ENCODE measurements at places on chromosomes 6 and 20.

DNA sequence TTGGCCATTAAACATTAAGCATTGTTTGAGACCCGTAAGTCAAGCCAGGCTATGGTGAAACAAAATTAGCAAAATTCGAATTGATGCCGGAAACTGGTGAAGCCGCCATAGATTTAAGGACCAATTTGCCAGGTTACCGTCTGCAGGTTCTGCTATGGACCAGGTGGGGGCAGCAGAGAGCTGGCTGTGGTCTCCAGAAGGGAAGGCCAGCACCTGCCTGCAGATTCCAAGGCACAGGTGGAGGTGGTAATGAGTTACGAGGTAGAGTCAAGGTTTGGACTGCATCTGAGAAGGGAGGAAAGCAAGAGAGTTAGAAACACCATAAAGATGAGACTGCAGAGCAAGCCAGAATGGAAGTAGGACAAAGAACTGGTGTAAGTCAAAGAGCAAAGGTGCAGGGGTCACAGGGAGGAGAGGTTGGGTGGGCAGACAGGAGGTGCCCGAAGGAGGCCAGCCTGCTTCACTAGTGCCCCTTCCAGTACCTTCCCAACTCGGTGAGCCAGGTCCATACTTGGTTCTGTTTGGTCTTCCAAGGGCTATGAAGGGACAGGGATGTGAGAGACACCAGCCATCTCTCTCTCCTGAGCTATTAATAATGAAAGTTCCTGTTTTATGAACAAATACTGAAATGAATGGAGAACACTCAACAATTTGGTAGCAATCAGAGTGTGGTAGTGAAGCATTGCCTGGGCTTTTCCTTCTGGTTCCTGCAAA, 131.6 kb upstream of the ESR1 start:
- no peak for DNase-seq

GRCh38 chr6:46299253-46299652, 128.5 kb upstream of the ENPP5 start:
- no peak for DNase-seq

DNA sequence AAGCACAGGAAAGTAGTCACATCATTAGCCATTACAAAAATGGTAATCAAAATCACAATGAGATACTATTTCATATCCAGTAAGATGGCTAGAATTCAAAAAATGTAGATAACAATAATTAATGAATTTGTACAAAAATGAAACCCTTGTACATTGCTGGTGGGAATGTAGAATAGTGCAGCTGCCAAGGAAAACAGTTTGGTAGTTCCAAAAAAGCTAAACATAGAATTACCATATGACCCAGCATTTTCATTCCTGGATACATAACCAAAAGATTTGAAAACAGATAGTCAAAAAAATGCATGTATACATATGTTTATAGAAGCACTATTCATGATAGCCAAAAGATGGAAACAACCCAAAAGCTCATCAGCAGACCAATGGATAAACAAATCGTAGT, 251.1 kb upstream of the RAB32 start:
- DNase-seq, result no peak

- DNase-seq, result no peak
Measured at GRCh38 chr6:89564752-89565427, 73.7 kb downstream of the LYRM2 start.

- no peak for DNase-seq
Measured at GRCh38 chr20:48597521-48598302, 230.1 kb downstream of the PREX1 start.

- no peak for DNase-seq
Measured at GRCh38 chr6:30172681-30173080, 9.3 kb downstream of the TRIM15 start.

DNA sequence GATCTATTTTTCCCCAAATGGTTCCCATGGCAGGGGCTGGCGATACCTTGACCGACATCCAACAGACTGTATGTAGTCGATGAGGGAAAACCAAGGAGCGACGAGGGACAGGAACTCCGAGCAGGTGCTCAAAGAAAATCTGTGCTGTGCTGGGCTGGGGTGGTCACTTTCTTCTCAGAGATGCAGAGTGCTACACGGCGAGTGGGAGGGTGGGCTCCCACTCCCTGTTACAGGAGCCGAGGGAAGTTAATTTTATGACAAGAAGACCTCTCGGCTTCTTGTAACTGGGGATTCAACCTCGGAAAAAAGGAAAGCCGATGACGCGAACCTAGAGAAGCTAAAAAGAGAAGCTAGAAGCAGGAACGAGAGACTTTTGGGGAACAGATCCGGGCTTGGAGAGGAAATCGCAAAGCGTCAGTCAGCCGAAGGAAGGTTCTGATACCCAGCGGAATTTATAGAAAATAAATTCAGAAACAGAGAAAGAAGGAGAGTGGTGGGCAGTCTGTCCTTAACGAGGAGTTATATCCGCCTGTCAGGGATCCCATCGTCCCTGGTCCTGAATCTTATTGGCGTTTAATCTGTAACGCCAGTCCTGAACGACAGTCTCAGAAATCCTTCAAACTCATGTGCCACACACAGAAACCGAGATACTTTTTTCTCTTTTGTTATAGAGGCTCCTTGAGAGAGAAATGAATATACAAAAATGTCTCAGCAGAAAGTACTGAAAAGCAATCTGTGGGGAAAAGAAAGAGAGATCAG, 84.6 kb upstream of the ZNF322 start:
- no peak for DNase-seq

DNA sequence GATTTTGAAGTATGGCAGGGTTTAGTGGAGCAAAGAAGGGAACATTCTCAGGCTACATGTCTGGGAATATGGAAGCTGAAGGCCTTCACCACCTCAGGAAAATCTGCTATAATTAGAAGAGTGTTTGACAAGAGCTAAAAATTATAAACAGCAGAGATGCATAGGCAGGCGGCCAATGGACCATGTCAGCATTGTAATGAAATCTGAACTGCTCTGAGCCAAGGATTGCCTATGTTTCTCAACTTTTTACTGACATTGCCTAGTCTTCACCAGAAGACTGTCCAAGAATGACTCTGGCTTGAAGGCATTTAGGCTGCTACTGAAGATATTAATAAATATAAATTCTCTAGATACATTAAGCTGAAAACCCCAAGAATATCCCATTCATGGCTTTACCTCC, 84.1 kb downstream of the C6orf52 start:
- DNase-seq, result no peak

DNA sequence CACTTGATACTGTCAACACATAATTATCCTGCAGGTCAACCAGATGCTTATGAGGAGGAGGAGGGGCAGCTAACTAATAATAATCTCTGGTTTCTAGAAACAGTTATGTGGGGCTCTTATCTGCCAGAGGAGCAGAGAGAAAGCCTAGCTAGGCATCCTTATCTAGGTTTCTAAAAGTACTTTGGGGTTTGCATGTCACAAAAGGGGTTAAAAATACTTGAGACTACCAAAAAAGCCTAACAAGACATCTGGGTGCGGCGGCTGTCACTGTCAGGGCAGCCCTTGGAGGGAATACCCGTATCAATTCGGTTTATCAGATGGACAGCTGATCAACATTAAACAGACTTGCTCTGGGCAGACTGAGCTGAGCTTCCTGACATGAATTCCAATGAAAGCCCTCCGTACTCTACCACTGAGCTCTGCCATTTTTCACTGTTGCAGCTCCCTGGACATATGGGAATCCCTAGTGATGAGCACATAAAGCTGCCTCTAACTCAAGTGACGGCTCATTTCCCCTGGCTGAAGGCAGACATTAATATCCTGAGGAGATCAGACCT, 166.6 kb downstream of the PDSS2 start:
- DNase-seq, result no peak

- DNase-seq, result no peak
Measured at GRCh38 chr6:119334535-119335264, 14.9 kb downstream of the MAN1A1 start.

DNA sequence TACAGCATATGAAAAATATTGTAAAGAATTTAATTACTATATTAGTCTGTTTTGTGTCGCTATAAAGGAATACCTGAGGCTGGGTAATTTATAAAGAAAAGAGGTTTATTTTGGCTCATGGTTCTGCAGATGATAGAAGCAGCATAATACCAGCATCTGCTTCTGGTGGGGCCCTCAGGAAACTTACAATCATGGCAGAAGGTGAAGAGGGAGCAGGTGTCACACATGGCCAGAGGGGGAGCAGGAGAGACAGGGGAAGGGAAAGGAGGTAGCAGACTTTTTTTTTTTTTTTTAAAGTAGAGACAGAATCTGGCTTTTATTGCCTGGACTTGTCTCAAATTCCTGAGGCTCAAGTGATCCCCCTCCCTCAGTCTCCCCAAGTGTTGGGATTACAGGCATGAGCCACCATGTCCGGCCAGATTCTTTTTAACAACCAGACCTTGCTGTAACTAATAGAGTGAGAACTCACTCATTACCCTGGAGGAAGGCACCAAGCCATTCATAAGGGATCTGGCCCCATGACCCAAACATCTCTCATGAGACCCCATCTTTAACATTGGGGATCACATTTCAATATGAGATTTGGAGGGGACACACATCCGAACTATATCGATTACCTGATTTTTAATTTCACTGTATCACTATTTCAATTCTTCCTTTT, 64.6 kb downstream of the MAN1A1 start:
- no peak for DNase-seq

DNA sequence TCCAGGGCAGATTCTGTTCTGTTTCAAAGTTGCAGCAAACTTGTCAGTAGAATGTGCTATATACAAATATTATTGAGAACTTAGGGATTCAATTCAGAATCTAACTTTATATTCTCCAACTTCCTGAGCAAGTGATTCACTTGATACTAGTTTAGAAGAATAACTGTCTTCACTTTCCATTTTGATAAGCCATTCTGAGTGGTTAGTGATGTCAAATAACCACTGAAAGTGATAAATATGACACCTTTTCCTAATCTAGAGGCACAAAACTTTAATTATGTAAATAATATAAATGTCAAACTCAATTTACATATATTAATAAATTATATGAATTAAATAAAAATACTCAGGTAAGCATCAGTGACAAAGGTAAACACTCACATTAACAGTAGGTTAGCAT, 20.5 kb upstream of the SIM1 start:
- DNase-seq, result no peak

DNA sequence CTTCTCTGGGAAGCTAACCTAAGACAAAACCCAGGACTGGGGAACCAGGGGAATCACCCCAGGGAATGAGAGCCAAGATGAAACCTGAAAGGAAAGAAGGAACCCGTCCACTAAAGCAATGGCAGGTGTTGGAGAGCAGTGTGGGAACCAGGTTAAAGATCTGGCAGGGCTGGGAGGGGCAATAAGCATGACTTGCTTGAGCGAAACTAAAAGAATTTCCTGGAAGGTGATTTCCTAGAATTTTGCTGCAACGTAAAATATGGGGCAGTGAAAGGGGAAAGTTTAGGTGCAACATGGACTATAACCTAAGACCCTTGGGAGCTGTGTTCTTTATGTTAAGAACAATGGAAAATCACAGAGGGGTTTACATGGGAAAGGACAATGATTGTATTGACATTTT, 126.2 kb upstream of the SSTR4 start:
- DNase-seq, result no peak

DNA sequence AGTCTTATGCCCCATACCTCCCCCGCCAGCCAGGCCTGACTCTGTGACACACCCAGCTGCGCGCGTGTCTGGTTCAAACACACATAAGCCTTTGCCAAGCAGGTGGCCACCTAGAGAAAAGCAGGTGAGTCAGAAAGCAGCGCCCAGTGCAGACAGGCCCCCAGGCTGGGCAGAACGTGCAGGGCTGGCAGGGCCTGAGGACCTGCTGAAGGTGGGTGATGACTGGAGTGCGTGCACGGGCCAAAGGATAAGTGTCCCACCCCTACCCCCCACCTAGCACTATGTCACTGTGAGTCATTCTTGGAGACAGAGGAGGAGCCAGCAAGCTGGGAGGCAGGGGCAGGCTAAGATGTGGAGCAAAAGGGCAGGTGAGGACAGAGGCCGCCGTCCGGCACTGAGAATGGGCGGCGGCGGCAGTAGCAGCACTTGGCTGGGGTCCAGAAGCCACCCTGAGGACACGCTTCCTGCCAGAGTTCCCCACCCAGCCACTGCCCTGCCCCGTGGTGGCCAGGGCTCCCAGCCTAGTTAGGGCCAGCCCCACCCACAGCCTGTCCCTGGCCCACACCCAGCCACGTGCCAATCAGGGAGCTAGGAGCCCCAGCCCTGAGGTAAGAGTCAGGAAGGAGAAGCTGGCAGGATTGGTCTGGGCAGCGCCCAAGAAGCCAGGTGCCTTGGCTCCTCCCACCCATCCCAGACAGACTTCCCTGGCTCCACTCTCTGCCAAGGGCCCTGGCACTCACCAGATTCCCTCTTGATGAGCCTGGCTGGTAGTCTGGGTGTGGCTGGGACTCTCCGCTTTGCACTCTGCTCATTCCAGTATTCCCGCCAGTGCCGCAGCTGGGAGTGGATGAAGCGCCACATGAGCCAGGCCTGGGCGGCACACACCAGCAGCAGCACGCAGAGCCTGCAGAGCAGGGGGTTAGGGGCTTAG, 72.7 kb downstream of the TRAM2 start:
- no peak for DNase-seq

DNA sequence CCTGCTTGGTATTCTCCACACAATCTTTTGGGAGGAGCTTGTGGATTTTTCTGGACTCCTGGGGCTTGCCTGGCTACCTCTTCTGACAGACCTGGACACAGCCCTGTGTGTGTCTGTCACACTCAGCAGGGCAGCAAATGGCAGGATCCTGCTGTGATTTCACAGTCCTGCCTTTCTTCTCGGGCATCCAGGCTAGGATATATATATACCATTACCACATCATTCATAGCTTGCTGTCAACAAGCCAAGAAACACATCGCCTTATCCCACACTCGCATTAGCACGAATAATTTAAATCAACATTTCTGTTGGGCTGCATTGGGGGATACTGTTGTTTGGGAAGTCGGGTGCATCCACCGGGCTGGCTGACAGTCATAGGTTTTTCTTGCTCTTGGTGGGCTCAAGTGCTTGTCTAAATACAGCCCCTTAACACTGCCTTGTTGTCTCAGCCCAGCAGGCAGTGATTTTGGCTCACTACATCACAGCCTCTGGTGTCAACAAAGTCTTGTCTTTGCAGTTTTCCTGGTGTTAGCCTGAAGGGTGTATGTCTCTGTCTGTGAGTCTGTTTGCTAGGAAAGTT, 154.9 kb upstream of the FERMT1 start:
- no peak for DNase-seq

DNA sequence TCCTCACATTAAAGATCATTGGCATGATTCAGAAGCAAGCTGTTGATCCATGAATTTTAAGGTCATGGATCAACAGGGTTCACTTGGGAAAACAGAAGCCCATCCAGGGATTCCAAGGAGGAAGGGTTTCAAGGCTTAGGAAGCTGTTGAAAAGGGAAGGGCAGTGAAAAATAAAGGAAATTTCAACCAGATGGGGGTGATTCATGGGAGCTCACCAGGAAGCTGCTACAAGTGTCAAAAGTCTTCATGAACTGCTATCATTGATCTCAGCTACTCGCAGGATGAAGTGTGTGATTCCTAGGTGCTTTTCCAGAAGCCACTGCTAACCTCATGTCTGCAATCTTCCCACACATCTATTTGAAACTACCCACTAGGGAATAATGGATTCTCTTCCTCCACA, 26.2 kb downstream of the ADTRP start:
- DNase-seq, result no peak

Measured in BJ (cell line).